ENCODE measurements at places on chromosomes 2 and 18.

DNA sequence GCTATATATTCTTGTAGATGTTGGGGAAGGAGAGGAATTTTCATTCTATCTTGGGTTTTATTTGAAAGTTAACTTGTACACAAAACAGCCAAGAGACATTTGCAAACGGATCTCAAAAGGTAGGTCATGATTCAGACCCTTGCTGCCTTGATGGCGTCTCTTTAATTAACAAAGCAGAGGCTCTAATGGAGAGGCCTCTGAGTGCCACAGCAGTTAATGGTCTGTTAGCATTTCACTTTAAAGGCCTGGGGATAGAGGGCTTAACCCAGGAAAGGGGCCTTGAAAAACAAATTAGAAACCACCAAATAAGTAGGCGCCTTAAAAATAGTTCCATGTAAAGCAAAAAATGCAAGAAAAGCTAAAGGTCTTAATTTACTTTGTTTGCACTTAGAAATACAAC is 836.9 kb upstream of the CELF4 start:
- no peak for DNase-seq

- peak; percentile 43 for DNase-seq
Observed at GRCh38 chr2:177169810-177170514, 42.6 kb upstream of the HNRNPA3 start.

DNA sequence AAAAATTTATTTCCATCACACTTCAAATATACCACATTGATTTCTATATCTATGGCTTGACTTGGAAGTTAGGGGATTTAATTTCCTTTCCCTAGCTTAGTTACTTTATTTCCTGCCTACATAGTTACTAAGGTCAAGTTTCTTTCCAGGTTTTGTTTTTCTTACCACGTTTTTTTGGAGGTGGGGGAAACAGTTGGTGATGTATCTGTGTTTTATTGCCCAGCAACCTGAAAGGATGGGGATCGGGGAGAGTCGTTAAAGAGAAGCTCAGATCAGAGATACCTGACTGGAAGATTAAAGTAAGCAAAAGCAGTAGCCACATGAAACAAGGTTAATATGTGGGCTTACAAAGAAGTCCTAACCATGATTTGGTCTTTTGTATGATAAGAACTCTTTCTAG is 127.8 kb downstream of the OSBPL6 start:
- DNase-seq: no peak

DNA sequence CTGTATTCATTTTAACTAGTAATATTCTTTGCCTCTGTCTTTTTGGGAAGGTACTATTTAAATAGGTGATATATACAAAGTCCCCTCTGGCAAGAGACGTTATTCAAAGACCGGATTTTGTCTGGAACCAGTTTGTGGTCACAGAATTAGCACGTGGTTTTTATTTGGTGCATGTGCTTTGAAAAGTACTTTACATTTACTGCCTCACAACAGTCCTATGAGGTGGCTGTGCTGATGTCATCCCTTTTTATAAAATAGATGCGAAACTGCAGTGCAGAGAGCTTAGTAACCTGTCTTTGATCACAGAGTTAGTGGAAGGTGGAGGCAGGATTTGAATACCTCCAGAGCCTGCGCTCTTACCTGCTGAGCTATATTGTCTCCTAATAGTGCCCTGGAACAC is 4.0 kb downstream of the LPIN1 start:
- peak; percentile 63 for DNase-seq

GRCh38 chr2:32136097-32136496 is 29.6 kb upstream of the SLC30A6 start:
- no peak for DNase-seq

DNA sequence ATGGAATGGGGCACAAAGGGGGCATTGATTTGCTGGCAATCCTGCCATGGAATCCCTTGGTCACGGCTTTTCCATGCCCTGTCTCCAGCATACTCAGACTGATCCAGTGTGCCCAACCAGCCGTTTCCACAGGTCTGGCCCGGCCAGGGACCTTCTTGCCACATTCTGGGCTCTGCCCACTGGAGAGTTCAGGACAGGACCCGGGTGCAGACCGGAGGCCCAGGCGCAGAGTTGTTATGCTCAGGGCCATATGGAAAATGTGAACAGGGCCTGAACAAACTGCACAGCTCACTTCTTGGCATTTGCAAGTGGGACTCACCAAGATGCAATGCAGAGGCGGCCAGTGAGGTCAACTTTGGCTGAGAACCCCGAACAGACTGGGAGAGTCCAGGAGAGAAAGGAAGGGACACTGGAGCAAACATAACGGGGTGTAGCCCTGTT is 15.6 kb upstream of the ASAP2 start:
- DNase-seq: no peak

- no peak for DNase-seq
Observed at GRCh38 chr18:47968006-47968676, 37.7 kb upstream of the SMAD2 start.

DNA sequence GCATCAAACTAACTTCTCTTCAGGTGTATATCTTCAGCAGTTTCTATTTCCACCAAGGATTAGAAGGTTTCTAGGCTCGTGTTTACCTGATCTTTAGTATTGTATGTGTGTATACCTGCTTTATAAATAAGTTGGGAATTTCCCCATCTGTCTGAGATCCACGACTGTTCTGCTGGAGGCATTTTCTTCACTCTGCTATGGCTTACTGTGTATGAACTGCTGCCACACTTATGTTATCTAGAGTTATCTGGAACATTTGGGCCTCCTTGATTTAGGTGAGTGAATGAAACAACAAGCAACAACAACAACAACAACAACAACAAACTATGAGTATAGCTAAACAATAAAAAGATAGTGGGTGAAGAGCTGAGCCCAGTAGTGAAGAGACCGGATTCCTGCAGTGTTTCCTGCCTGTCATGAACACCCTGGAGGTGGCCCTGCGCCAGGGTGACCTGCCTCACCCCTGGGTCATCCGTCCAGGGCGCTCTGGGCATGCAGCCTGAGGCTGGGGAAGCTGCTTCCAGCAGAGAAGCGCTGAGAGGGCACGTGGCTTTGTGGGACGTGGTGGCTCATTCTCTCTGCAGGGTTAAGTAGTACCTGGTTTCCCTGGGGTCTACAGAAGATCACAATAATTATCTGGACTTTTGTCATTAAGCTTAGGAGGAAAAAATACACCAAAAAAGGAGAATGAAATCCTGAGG is 56.1 kb upstream of the GATA6 start:
- DNase-seq: no peak

GRCh38 chr2:160842286-160842685 is 317.9 kb upstream of the TANK start:
- DNase-seq: no peak

DNA sequence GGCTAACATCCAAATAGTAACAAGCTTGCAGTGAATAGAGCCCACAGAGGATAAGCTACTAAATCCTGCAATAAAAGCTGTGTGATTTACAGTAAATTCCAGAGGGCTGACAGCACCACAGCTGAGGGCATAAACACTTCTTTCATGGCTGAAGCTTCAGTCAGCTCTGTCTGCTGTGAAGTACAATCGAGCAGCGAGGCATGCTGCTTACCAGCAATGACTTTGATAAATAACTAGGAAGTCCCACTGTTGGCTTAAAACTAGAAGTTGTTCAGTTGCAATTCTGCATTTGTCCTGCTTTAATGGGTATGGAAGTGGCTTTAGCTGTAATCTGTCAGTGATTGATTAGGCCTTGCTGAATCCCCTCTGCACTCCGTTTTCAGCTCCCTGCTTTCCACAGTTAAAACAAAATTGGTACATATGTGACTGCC is 65.2 kb upstream of the FIGN start:
- DNase-seq: no peak

DNA sequence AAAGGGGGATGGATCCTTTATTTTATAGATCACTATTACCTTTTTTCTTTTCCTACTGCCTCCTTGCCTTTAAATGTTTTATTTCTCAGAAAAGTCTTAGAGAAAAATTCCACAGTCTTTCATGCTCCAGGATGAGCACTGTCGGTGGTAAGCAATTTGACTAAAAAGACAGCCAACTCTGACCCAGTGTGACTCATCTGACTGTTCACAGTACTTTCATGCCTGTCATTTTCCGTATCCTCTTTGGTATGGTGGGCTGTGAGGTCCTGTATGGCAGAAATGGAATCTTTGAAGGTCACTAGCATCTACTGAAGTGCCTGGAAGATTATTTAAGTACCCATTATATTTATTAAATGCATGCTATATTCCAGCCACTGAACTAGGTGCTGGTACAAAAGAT is 2.1 kb upstream of the RFTN2 start:
- no peak for DNase-seq

GRCh38 chr2:9975328-9975727 is 23.8 kb downstream of the GRHL1 start:
- no peak for DNase-seq

DNA sequence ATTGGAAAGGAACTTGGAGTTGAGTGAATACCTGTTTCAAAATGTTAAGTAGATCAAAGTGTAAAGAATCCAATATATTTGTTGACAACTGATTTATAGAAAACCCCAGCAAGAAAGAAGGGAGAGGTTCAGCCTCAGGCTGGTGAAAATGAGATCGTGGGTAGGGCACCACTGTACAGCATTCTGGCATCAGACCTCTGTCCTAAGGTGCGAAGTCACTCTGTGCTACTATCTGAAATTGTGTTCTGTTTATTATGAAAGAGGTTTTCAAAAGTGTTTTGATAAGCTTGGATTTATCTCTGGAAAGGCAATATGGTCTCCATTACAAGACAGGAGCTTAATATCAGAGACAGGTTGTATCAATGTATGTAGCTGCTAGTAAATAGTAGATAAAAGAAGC is 80.5 kb upstream of the MAP4K3 start:
- DNase-seq: no peak

- DNase-seq: no peak
Observed at GRCh38 chr2:204268971-204269370, 276.3 kb upstream of the PARD3B start.

GRCh38 chr2:59168766-59169165 is 927.6 kb upstream of the FANCL start:
- DNase-seq: no peak

- no peak for DNase-seq
Observed at GRCh38 chr18:53025247-53025646, 685.2 kb downstream of the DCC start.

GRCh38 chr2:3584076-3584475 is 9.0 kb downstream of the RPS7 start:
- no peak for DNase-seq

DNA sequence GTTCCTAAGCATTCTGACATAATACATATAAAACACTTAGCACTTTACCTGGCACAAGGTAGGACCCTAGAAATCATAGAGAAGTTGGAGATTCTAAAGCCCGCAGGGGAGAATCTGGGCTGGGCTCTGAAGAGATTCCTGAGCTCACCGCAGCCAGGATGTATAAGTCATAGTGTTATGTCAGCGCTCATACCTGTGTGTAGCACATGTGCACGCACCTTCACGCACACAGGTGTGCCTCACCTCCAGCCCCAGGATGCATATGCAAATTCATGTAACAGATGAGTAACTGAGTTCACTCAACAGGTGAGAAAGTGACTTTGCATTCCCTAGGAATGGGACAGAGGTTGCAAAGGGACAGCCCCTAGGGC is 7.9 kb upstream of the SDC1 start:
- no peak for DNase-seq

GRCh38 chr2:65708086-65708485 is 275.7 kb upstream of the SPRED2 start:
- no peak for DNase-seq

- no peak for DNase-seq
Observed at GRCh38 chr2:70655786-70656185, 102.2 kb upstream of the TGFA start.

DNA sequence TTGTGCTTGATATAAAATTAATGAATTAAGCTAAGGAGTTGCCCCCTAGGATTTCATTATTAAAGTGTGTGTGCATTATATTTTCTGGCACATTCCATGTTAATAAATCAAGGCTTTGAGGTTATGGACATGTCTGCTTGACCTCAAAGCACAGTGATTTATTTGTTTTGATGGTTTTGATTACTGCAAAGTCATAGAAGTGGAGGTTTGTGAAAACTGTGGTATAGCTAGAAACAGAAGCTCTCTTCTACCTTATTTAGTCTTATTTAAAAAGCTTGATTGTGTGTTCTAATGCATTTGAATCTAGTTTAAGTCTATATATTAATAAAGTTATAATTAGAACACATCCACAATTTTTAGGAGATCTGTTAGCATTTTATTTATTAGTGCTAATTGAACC is 32.2 kb downstream of the DOK6 start:
- DNase-seq: no peak

- DNase-seq: no peak
Observed at GRCh38 chr2:45830322-45830721, 178.8 kb downstream of the PRKCE start.

DNA sequence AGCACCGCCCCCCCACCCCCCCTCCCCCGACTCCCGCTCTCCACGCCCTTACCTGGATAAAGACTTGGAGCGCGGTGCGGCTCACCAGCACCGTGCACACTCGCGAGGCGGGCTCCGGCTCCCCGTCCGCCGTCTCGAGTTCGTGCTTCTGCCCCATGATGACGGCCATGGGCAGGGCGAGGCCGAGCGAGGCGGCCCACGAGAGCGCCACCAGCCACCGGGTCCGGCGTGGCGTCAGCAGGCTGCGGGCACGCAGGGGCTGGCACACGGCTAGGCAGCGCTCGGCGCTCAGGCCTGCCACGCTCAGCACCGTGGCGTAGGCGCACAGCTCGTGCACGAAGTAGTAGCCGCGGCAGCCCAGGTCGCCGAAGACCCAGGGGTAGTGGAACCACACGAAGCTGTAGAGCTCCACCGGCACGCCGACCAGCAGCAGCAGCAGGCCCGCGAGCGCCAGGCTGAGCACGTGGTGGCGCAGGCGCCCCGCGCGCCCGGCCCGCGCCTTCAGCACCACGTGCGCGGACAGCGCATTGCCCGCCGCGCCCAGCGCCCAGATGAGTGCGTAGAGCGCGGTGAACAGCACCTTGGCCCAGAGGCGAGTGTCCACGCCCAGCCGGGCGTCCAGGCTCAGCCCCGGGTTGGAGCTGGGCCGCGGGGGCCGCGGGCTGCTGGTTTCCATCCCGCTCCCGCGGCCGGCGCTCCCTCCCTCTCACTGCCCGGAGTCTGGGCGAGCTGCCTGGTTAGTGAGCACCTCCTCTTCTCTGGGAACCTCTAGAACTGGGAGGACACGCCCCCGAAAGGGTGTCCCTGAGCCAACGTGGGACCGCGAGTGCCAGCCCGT is at the start of gene NTSR2:
TSS of gene NTSR2 (minus strand) at position 742 of the 838 bp plus-strand sequence. CDS start at position 676, 66 bp downstream.
- peak; percentile 58 for DNase-seq

DNA sequence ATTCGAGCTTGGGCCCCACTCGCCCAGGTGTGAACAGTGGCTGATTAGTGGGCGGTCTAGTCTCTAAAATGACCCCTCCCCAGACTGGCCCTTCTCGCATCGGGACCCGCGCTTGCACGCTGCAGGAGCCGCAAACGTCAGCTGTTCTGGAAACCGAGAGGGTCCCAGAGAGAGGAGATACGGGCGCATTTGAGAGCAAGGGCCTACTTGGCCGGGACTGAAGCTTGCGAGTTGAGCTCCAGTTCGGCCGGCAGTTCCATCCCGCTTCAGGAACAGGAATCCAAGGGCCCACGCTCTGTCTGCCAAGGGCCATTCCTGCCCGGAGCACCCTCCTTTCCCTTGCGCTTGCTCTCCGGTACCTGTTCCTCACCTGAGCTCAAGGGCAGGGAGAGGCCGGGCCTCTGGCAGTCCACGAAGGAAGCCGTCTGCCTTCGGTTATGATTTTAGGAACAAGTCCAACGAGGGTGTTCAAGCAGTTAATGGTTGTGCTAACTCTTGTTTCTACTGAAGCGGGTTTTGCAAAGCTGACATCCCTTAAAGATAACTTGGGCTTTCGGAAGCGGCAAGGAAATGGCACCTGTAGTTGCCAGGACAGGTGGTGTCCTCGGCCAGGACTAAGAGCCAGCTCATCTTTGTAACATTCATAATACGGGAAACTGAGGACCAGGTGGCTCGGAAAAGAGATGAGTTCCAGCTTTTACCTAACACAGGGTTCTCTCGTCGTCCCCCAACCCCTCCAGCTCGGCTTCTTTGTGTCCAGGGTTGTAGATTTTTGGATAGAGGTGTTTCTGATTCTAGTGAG is 3.9 kb upstream of the DLX1 start:
- DNase-seq: peak; percentile 10

All from GM20000 (cell line).